A673 (cell line): ENCODE measurements at places on chromosomes 13 and 19. TPM values are rescaled to one million over a fixed set of nuclear protein-coding genes. Genes with fewer than 3 reads are reported as not detected.

DNA sequence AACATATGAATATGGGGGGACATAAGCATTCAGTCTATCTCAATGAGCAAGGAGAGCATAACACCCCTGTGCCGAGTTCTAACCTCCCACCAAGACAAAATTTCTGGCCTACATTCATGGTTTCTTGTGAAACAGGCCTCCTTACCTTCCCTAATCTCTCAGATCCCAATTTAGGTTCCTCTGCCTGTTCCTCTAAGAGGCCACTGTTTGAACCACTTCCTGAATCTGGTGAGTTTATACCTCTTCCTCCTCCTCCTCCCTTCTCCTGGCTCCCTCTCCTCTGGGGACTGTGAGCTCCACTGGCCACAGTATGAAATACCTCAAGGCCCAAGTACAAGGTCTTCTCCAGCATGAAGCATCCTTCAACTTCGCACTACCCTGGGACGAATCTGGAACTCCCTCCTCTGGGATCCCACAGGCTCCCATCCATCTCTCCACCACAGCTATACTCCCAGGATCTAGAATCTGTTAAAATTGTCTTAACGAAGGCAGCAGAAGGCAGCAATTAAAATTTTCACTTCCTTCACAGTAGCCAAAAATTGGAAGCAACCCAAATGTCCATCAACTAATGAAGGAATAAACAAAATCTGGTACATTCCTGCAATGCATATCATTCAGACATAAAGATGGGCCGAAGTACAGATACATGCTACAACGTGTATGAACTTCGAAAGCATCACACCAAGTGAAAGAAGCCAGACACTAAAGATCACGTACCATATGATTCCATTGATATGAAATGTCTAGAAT is 7.8 kb upstream of the SIGLECL1 start:
- DNase-seq = no peak

GRCh38 chr13:73939071-73939380 is 195.2 kb downstream of the KLF12 start:
- no peak for DNase-seq

Gene ATP8B3
- total RNA-seq = 8.7 and 10.7 TPM in 2 replicates

Gene TRAPPC5
- total RNA-seq = 105 and 107 TPM in 2 replicates

DNA sequence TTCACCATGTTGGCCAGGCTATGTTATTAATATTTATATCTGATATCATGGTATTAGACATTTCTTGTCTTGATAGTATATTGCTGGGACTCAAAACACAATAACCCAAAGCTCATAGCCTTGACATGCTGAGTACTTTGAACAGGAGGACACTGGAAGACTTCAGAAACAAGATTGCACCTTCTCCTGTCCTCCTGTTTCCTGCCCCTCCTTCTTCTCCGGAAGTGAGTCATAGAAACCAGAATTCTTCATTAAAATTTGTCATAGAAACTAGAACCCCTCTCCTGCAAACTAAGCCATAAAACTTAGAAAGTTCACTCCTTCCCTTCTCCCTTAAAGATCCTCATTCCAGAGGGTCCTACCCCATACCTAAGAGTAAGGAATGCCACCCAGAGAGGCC is 400.2 kb downstream of the SLITRK5 start:
- DNase-seq = peak; percentile 86

- no peak for DNase-seq
Measured at GRCh38 chr19:52665529-52665928, 27.4 kb upstream of the ZNF83 start.

DNA sequence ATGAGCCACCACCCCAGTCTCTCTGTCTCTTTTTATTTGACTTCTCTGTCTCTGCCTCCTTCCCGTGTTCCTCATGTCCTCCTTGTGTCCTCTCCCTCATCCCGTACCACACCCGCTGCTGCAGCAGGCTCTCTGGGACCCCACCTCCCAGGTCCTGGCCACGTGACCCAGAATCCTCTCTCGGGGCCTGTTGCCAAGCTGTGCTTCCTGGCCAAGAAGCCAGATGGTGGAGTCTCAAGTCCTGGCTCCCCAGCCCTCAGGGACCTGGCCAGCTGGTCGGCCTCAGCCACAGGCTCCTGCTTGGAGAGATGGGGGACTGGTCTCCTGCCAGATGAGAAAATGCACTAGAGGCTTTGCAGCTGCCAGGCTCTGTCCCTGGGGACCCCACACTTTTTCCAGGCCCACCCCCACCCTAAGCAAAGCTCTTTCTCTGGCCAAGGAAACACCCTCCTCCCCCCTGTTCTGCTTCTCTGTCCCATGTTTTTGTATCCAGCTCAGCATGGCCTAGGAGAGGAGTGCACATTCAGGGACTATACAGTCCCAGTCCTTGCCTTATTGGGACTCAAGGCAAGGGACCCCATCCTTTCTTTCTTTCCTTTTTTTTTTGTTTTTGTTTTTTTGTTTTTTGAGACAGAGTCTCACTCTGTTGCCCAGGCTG is 34.3 kb upstream of the SHKBP1 start:
- peak; percentile 40 for DNase-seq

GRCh38 chr19:22286151-22286810 is at the start of gene ZNF729:
Gene ZNF729 (plus strand): TSS chr19:22286441. CDS start chr19:22286526, 85 bp downstream.
- no peak for DNase-seq

Gene GPR4
- not detected in 2 replicates for total RNA-seq

DNA sequence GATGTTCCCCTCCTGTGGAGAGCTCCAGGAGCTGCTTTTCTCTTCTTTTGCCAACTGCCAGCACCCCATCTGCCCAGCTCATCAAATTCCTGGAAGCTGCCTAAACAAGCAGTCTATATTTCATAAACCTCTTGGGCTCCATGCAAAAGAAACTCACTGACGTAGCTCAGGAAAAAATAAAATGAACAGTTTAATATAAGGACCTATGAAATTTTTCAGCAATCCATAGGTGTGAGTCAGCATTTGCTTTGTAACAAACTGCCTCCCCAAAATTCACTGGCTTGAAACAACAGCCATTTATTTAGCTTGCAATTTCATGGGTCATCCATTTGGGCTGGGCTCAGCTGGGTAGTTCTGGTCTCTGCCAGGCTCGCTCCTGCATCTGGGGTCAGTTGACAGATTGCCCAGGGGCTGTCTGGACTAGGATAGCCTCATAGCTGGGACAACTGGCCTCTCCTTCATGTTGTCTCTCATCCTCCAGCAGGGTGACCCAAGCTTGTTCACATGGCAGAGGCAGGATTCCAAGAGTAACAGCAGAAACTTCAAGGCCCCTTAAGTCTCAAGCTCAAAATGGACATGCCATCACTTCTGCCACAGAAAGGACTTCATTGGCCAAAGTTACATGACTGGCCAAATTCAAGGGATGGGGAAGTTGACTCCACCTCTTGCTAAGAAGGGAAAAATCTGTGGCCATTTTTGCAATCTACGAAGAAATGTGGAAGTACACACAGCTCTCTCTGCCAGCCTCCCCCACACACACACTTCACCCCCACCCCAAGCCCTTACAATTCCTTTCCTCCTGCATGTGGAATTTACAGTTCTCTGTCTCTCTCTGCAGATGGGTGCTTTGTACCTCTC is 7.9 kb upstream of the PVR start:
- DNase-seq = no peak

Gene NDUFA11
- 290 and 298 TPM in 2 replicates for total RNA-seq

DNA sequence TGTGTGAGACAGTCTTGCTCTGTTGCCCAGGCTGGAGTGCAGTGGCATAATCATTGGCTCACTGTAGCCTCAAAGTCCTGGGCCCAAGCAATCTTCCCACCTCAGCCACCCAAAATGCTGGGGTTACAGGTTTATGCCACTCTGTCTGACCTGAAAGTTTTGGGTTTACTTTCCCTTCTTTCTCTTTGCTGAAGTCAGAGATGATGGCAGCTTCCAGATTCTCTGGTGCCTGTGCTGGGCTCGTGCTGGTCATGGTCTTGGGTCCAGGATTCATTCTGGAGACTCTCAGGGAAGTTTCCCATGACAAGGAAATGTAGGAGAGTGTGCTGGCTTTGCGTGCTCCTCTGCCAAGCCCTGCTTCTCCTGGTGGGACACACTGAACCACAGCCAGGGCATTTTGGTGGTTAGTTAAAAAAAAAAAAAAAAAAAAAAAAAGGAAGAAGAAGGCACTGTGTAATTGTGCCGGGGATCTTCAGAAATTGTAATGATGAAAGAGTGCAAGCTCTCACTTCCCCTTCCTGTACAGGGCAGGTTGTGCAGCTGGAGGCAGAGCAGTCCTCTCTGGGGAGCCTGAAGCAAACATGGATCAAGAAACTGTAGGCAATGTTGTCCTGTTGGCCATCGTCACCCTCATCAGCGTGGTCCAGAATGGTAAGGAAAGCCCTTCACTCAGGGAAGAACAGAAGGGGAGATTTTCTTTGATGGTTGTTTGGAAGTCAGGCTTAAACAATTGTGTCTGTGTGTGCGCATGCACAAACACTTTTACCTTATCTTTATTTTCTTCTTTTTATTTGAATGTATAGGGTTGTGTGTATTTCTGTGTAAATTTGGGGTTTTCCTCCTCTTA is at the start of gene ALOX5AP:
Gene ALOX5AP, plus strand, starts transcription at position 519 of the 847 bp plus-strand sequence. Its CDS starts 63 bp downstream, at position 582.
- no peak for DNase-seq

Gene CLEC4G
- total RNA-seq = not detected in 2 replicates

Gene LYL1
- not detected in 2 replicates for total RNA-seq

Gene PTGIR
- total RNA-seq = 0.46 TPM in 1 of 2 replicates, not detected in the other

- DNase-seq = peak; percentile 37
Measured at GRCh38 chr13:86870444-86870843, 800.7 kb upstream of the SLITRK5 start.

- no peak for DNase-seq
Measured at GRCh38 chr19:45874620-45874966, 10.5 kb downstream of the FOXA3 start.

- no peak for DNase-seq
Measured at GRCh38 chr19:18330868-18331267, 8.0 kb upstream of the LSM4 start.

Gene MAP3K10
- total RNA-seq = 17.8 and 21.7 TPM in 2 replicates

DNA sequence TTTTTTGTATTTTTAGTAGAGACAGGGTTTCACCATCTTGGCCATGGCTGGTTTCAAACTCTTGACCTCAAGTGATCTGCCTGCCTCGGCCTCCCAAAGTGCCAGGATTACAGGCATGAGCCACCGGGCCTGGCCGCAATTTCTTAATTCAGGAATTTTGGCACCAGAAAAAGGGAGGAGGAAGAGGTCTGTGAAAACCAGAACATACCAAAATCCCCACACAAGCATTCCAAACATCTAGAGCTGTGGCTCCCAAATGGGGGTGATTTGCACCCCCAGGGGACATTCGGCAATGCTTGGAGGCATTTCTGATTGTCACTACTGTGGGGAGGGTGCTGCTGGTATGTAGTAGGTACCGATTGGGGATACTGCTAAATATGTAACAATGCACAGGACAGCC is 40.2 kb upstream of the ABCC4 start:
- DNase-seq = no peak

- DNase-seq = peak; percentile 39
Measured at GRCh38 chr13:77674852-77675251, 22.6 kb upstream of the SLAIN1 start.

- no peak for DNase-seq
Measured at GRCh38 chr13:19573120-19573716, 11.9 kb upstream of the TPTE2 start.

DNA sequence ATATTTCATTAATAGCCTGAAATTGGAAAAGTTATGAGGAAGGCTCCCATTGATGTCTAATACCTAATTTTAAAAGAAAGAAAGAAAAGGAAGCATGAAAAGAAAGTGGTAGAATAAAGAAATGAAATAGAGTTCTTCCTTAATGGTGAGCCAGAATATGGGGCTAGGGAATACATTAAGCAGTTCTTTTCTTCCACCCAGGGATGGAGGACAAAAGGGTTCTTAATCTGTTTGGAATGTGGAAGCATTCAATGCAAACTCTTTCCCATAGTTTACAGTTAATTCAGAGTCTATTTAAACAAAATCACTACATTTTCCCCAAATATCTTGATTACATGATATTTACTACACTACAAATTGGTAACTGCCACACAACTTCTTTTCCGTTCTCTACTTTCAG is 18.4 kb upstream of the ZMYM2 start:
- no peak for DNase-seq

DNA sequence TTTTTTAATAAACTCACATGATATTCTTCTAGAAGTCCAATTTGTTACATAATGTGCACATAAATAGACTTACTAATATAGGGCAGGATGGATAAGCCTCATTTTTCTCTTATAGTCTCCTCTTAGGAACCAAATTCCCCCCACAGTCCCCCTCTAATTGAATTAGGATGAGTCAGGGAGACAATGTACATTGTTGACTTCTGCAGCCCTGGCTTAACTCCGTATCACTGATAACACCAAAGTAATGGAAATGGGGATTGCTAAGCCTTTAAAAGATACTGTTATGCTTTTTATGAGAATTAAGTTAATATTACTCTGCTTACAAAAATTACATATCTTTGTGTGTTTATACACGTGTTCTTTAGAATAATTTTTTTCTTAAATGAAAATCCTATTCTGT is 5.1 kb upstream of the PCDH9 start:
- DNase-seq = no peak

Gene NCR1
- total RNA-seq = not detected in 2 replicates

DNA sequence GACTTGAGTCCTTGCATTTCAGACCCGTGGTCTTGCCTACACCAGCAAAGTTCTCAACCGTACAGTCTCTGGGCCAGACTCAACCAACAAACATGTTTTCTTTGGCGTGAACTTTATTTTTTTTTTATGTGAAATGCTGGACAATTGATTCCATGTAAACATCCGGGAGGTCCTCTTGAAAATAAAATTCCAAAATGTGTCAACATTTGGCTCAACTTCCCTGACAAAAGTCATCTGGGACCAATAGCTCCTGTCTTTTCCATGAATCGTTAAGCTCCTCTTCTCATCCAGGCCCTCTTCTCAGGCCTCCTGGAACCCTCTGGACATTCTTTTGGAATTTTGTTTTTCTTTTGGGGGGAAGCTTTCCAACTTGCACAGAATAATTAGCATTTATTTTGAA is 2.7 kb downstream of the ALDH16A1 start:
- DNase-seq = no peak

GRCh38 chr19:46723023-46723461 is 6.1 kb upstream of the PRKD2 start:
- no peak for DNase-seq

GRCh38 chr13:63446329-63446728 is 2030.7 kb upstream of the PCDH20 start:
- no peak for DNase-seq

DNA sequence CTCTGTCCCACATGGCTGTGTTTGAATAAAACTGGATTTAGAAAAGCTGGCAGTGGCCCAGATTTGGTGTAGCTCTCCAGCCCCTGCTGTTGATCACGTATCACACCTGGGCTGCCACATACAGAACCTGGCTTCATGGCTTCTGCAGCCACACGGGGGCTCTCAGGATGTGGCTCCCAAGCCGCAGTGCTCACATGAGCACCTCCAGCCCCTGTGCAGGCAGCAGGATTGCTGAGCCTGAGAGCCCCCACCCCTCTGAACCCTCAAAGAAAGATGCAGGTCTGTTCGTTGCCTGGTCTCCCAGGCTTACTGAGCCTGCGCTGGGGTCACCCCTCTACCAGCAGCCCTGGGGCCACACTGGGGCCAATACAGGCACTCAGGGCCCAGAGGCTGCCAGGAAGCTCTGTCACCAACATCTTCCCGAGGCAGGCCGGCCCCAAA is 2.7 kb downstream of the PLEKHF1 start:
- no peak for DNase-seq

Gene PSG1
- not detected in 2 replicates for total RNA-seq

DNA sequence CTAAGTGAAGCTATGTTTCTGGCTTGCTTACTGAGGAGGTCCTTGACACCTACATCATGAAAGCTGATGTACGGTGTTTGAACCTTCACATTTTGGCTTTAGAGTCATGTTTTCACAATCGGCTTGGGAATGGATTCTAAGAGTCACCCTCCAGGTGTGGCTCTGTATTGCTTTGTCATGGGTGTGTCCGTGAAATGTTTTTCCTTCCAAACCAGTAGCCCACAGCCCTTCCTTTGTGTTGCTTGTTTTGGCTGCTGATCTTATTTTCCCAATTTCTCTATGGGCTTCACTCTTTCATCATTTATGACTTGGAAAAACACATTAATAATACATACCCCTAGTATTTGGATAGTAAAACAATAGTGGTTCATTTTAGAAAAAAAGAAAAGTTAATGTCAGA is 240.6 kb downstream of the GGACT start:
- no peak for DNase-seq
